CD4-positive, CD25-positive, alpha-beta regulatory T cell (primary cell): ENCODE measurements at places on chromosomes 1 and 21.

DNA sequence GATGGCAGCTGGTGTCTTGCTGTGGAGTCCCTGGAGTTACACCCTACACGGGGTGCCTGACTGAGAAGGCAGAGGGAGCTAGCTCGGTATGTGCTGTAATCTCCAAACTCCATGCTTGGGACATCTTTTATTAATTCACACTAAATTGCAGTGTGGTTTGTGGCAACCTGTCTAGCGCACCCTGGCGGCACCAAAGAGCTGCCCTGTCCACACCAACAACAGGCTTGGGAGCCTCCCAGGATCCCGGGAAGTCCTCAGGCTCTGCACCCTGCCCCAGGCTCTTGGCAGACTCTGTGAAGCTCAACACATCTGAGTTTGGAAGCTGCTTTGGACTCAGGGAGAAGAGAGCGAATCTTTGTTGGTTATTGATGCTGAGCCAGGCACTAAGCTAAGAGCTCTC is 138.9 kb downstream of the IGSF21 start:
- DNase-seq = no peak

DNA sequence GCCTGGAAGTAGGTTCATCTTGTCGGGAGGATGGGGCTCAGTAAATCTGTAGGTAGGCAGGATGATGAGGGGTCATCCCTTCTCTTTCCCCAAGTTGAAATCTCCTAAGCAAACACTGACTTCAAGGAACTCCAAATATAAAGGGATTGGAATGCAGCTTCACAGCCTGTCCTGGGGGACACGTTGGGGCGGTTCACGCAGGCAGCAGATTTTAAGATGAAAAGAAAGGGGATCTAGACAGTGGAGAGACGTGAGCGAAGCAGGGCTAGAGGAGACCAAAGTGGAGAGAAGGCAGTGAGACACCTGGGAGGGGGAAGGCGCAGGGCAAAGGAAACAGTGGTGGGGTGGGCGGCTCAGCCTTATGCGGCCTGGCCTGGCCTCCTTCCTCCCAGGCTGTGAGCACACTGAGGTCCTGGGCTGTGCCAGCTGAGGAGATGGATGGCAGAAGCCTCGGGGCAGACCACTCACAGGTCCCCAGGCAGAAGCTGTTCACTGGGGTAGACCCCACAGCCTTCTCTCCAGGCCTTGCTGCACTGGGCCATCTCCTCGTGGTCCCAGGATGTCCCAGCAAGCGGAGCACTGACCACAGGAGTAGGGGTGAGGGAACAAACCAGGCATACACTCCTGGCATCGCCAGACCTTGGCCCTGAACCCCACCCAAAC is 51.7 kb downstream of the TOR1AIP2 start:
- no peak for DNase-seq

- peak; percentile 38 for DNase-seq
These were observed 9.5 kb downstream of the SH3BGRL3 start for GRCh38 chr1:26289158-26290059.

GRCh38 chr1:60564916-60565750 is 491.6 kb upstream of the C1orf87 start:
- no peak for DNase-seq

DNA sequence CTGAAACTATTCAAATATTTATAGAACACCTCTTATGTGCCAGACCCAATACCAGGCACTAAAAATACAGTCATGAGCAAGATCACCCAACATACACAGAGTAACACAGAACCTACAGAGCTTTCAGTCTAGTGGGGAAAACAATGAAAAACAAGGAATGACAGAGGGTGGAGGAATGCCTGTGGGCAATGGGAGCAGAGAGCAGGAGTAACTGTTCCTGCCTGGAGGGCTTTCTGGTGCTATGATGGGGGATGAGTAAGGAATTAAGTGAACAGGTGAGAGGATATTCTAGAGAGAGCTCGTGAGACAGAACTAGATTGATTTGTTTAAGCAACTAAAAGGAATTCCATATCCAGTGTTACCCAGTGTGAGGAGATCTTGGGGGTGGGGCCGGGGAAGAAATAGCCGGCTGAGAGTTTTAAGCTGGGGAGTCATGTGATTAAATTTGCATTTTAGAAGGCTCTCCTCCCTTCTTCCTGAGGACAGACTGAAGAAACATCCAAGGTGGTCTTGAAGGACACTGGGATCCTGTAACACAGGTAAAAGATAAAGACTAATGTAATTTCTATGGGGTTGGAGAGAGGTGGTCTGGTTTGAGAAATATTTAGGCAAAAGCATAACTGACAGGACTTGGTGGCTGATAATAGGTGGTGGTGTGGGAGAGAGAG is 2.1 kb upstream of the CD53 start:
- DNase-seq = no peak

DNA sequence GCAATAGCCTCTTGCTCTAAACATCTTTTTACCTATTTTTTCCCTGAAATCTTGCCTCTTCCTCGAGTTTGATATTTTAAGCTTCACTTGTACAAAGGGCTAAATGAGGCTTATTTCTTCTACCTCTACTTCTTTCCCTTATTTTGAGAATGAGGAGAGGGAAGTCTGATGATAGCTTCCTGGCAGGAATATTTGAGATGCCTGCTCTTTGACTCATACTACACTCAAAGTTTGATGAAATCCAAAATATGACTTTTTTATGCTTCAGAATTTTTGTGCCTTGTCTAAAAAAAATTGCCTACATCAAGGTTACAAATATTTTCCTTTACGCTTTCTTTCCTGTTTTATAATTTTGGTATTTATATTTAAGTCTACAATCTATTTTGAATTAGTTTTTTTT is 624.4 kb upstream of the PLXNA2 start:
- no peak for DNase-seq

DNA sequence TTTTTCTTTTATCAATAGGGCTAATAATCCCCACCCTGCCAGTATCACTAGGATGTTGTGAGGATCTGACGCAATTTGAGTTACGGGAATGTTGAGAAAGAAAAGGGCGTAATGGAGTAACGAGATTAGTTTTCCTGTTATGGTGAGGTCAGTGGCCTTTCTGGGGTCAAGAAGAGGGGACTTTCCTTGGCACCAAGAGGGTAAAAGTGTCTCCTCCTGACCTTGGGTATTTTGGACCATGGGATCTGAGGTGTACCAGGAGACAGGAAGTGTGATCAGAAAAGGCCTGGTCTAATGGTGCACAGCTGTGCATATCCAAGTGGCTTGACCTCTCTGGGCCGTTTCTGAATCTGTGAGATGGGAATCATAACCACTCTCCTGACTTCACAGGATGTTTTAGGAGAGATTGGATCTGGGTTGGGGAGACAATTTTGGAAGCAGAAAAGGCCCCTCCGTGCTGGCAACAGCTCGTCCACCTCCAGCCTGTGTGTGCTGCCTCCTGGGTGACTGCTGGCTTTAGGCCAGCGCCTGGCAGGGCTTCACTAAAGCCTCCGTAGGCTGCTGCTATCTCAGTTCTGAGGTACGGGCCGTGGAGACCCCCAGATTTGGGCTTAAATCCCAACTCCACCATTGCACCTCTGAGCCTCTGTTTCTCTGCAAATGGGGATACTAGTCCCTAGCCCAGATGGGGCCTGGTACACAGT is 37.1 kb downstream of the ALPL start:
- no peak for DNase-seq

DNA sequence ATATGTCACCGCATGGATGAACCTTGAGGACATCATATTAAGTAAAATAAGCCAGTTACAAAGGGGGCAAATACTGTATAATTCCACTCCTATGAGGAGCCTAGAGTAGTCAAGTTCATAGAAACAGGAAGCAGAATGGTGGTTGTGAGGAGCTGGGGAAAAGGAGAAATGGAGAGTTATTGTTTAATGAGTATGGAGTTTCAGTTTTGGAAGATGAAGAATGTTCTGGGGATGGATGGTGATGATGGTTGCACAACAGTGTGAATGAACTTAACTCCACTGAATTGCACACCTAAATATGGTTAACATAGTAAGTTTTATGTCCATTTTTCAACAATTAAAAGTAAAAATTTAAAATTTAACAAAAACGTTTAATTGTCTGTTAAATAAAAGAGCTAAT is 220.9 kb upstream of the JUN start:
- no peak for DNase-seq

- no peak for DNase-seq
These were observed 350.6 kb upstream of the RUNX1 start for GRCh38 chr21:35399706-35400105.

DNA sequence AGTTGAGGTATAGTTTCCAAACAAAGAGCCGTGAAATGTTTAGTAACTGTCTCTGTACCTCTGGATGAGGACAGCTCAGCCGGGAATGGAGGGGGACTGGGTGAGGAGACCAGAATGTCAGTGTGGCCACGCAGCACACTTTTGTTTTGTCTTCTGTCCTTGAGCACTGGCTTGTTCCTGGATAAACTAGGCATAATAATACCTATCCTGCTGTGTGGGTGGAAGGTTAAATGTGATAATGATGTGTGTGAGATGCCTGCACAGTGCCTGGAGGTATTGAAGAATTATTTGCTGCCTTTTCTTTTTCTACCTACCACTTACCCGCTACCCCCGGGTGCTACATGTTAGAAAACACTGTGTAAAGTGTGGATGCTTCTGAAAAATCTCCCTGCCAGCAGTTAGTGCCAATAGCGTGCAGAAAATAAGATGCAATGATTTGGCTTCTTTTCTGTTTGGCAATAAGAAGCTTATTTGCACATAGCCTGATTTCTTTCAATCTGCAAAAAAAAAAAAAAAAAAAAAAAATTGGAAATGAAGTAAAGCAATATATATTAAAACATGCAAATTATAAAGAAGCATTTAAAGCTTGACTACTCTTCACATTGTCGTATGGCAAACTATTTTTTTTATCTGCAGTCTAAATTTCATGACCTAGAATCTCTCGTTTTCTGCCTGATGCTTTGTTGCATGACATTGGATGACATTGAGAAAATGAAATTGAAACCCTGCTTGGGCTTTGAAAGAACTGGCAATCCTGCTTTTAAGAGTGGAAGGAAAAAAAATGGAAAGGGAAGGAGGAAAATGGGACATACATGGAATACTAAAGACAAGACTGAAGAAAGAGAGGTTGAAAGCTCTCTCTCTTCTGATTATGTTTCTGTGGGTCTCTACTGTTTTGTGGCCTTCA is 89.5 kb downstream of the DISC1 start:
- DNase-seq = no peak

DNA sequence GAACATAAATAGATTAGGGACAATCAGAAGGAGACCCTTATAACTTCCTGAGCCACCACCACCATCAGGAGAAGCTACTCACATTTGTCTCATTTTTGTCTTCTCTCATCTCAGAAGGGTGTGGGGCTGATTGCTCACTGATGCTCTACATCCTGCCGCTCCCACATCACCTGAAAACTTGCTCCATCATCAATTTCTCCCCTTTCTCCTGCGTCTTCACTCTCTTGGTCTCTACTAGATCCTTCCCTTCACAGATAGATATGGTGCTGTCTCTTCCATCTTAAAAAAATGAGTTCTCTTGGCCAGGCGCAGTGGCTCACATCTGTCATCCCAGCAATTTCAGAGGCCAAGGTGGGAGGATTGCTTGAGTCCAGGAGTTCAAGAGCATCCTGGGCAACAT is 38.4 kb downstream of the C1orf216 start:
- no peak for DNase-seq

DNA sequence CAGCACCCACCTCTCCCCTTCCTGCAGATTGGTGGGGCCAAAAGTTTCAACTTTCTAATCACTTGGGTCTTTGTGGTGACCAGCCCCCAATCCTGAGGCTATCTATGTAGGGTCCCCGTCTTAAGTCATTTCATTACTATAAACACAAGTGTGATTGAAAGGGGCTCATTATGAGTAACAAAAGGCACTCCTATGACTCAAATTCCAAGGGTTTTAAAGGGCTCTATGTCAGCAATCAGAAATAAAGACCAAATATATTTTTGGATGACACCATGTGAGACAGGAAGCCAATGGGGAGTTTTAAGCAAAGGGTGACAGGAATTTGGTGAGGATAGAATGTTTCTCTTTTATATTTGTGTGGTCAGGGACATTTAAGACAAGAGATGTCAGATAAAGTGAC is 6.2 kb downstream of the ERO1B start:
- no peak for DNase-seq
